ENCODE measurements at places on chromosomes 16 and 17.

GRCh38 chr17:35918665-35919064 is 11.9 kb downstream of the RDM1 start:
- no peaks in the 10 kb centered on the region for H3K27me3 ChIP-seq
- H3K36me3 ChIP-seq, result peaks cover 4% of the 10 kb centered on the region
- H3K4me3 ChIP-seq, result no peak overlapping the region
- no peak overlapping the region for H3K27ac ChIP-seq

DNA sequence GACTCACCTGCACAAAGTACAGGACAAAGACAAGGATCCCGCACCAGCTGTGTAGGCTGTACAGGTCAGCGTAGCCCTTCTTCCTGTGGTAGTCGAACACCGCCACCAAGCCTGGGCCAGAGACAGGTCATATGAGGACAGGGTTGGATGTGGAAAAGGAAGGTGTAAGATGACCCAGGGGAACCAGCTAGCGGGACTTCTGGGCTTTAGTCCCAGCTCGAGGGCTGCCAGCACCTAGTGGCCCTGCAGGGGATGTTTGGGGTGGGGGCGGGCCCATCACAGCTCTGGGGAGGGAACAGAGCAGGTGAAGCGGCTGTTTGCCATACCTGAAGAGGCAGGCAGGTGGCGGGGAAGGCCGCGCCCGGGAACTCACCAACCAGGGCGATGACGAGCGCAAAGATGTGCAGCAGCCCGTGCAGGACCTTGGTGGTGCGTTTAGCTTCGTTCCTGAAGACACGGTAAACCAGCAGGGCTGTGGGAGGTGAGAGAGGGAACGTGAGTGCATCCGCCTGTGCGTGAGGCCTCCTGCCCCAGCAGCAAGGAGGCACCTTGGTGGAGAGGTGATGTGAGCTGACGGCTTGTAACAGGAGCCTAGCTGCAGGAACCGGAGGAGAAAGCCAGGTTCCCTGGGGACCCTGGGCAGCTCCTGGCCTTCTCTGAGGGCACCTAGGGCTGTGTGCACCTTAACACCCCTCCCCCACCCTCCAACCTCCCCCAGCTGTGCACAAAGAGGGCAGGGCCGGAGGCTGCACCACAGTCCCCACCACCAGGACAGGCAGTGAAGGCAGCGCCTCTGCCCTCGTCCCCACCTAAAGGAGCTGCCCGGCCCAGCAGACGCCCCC is 10.2 kb downstream of the CYB561 start:
- DNase-seq, result no peak
- no peak overlapping the region for H3K27ac ChIP-seq
- H3K4me1 ChIP-seq, result peaks cover 35% of the 10 kb centered on the region
- H3K27me3 ChIP-seq, result no peaks in the 10 kb centered on the region

GRCh38 chr17:75501378-75502071 is 13.8 kb downstream of the CASKIN2 start:
- no peaks in the 10 kb centered on the region for H3K27me3 ChIP-seq
- no peak overlapping the region for H3K4me3 ChIP-seq
- H3K4me1 ChIP-seq, result no peaks in the 10 kb centered on the region
- DNase-seq, result no peak
- H3K36me3 ChIP-seq, result no peaks in the 10 kb centered on the region
- no peak overlapping the region for H3K27ac ChIP-seq

GRCh38 chr17:20223808-20224328 is 214.7 kb downstream of the SPECC1 start:
- H3K4me3 ChIP-seq, result no peak overlapping the region
- peaks cover 9% of the 10 kb centered on the region for H3K36me3 ChIP-seq
- no peak for DNase-seq
- H3K4me1 ChIP-seq, result peaks cover 21% of the 10 kb centered on the region
- peak overlapping the region; percentile 4 for H3K27ac ChIP-seq
- no peaks in the 10 kb centered on the region for H3K27me3 ChIP-seq

DNA sequence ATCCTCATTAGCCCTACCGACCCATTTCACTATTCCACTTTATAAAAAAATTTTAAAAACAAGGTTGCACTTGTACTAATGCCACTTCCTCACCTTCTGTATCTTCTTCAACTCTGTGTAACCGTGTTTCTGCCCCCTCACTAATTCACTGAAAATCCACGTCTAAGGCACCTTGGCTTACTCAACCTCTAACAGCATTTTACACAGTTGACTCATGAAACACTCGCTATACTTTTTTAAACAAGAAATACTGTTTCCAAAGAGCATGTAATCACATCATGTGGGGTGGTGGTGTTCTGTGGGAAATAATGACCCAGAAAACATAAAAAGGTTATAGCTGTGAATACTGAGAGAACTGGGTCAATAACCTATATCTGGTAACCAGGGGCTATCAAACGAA is 79.9 kb downstream of the NCOR1 start:
- no peak overlapping the region for H3K4me3 ChIP-seq
- H3K36me3 ChIP-seq, result no peaks in the 10 kb centered on the region
- H3K4me1 ChIP-seq, result no peaks in the 10 kb centered on the region
- H3K27ac ChIP-seq, result no peak overlapping the region

DNA sequence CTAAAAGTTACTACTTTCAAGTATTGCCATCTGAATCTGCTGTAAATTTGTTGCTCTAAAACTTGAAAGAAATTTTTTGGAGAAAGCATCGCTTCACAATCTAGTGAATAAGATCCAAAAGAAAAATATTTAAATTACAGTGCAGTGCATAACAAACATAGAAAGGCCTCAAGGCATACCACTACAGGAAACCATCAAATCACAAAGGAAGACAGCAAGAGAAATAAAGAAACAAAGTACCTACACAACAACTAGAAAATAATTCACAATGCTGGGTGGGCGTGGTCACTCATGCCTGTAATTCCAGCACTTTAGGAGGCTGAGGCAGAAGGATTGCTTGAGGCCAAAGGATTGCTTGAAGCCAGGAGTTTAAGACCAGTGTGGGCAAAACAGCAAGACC is 104.9 kb downstream of the BRIP1 start:
- no peak overlapping the region for H3K27ac ChIP-seq
- no peak for DNase-seq
- H3K36me3 ChIP-seq, result peaks cover 42% of the 10 kb centered on the region
- H3K4me3 ChIP-seq, result no peak overlapping the region
- H3K27me3 ChIP-seq, result no peaks in the 10 kb centered on the region

- peaks cover 23% of the 10 kb centered on the region for H3K27me3 ChIP-seq
- DNase-seq, result no peak
- no peak overlapping the region for H3K27ac ChIP-seq
- no peaks in the 10 kb centered on the region for H3K36me3 ChIP-seq
Observed at GRCh38 chr16:55133654-55134053, 190.3 kb upstream of the IRX6 start.

Data from type B pancreatic cell (in vitro differentiated cells).